CD4-positive, alpha-beta T cell treated with Interleukin-6 for 4 hours (primary cell): ENCODE measurements at places on chromosomes 5 and 9.

DNA sequence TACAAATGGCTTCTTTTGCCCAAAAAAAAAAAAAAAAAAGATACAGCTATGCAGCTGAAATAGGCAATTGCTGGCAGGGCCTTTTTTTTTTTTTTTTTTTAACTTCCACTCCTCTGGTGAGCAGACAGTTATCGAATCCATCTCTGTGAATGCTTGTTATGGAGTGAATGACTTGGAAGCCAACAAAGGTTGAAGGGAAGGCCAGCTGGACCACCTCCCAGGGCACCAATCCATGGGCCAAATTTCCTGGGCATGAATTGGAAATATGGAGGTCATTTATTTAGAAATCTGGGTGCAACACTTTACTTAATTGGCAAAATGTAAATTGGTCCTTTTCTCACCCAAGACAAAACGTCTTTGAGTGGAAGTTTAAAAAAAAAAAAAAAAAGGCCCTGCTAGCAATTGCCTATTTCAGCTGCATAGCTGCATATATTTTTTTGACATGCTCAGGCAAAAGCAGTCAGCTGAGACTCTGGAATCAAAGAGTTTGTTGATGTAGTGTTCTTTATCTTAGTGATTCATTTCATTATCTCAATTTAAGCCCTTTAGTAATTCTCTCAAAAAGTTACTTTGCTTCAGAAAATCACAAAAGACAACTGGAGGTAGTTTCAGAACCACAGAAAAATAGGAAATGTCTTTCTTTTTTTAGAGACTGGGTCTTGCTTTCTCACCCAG lies 392.2 kb upstream of the KLF4 start:
- DNase-seq, result no peak

- DNase-seq, result no peak
Measured at GRCh38 chr5:159338118-159338517, 7.8 kb upstream of the IL12B start.

GRCh38 chr9:16100537-16101091 lies 547.8 kb downstream of the CCDC171 start:
- no peak for DNase-seq

DNA sequence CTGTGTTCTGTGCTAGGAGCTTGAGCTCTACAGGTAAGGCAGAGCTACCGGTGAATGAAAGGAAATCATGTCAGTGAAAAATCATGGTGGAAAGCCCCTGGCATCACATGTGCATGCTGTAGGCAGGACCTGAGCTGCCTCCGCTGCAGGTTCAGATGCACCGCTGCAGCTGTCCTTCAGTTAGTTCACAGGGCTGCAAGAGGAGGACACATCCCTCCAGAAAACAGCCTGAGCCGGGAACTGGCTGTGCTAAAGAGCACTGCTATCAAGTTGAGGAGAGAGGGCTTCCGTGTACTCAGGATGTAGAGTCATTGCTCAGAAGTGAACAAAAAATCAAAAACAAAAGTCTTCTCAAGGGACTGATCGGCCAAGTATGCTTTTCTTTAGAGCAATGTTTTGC lies 138.6 kb downstream of the ERCC6L2 start:
- peak; percentile 66 for DNase-seq

DNA sequence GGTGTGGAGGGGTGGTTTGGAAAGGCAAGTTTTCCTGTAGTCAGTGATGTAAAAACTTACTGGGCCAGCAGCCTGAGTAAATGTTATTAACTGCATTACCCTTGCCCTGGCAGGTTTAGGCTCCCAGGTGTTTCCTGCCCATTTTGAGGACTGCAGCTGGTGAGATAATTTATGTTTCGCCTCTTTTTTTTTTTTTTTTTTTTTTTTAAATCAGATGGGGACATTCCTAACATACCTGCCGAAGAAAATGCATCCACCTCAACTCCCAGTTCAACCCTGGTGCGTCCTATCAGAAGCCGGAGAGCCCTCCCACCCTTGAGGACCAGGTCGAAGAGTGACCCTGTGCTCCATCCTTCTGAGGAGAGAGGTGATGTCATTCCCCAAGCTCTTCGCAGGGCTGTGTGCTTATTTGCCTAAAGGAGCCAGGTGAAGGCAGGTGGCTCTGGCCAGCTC lies 60.6 kb downstream of the ENTREP1 start:
- no peak for DNase-seq

GRCh38 chr5:54186108-54186507 lies 124.3 kb downstream of the ARL15 start:
- no peak for DNase-seq

DNA sequence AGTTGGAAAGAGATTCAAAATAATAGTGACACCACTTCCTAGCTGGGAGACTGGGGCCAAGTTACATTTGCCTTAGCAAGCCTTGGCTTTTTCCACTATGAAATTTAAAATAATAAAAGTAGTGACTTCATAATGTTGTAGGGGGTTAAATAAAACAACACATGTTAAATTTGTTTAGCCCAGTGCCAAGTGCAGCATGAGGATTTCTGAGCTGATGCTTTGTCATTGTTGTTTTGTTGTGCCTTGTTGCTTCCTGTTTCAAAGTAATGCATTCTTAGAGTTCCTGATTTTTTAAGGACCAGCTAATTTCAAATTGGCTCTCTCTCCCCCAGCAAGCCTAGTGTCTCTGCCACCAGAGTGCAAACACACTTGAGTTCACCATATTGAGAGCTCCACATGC lies 270.7 kb upstream of the PAPPA start:
- DNase-seq, result no peak

DNA sequence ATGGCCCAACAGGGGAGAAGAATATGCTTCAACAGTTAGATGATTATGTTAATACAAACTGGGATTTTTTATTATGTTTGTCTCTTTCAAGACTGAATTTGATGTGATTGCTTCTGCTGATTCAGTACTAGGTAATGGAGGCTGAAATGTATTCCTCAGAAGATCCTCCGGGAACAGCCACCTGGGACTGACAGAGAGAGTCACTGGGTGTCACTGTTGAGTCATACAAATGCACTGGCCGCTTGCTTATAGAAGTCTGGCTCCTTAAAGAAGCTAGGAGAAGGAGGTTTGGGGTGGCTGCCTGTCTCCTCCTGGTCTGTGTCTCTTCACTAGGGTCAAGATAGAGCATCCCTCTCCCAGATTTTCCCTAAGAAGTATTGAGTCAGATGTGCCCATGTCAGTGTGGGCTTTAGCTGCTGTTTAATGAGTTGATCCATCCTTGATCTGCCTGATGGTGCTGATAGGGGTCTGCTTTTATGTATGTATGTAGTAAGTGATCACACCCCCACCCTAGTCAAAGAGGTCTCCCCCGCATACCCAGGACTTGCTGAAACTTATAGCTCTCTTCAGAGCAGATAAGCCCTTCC lies 773.4 kb downstream of the BRINP1 start:
- no peak for DNase-seq

DNA sequence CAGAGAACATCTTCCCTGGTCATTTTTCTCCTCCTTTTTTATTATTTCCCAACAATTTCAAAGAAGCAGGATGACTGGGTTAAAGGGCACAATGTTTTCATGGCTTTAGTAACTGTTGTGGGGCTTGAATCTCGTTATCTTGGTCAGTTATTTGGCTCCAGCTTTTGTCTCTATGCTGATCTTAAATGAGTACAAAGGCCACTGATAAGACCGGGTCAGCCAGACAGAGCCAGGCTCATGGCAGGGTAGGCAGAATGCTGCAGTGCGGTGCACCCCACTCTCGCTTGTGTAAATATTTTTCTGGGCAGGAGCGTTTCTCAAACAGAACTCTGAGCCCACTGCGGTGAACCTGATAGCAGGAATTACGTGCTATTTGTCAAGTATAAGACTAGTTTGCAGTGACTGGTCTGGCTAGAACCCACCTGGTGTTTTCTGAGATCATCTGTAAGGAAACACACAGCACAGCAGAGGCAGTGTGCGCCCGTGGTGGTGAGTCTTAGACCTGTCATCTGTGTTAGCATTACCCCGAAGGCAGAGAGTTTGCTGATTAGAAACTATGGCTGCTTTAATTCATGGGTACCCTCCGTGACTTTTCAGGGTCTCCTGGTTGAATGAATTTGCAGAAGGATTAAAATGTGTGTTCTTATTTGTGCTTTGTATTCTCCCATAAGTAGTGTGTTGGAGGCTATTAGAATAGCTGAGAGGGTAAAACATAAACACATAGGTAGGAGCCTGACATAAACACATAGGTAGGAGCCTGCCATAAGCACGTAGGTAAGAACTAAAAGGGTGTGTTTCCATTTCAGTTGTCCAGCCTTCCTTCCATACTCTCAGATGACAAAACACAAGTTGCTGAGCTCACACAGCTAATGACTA lies 158.6 kb upstream of the DMRT1 start:
- DNase-seq, result no peak

GRCh38 chr5:74116266-74116665 lies 490.3 kb downstream of the ARHGEF28 start:
- DNase-seq, result no peak

DNA sequence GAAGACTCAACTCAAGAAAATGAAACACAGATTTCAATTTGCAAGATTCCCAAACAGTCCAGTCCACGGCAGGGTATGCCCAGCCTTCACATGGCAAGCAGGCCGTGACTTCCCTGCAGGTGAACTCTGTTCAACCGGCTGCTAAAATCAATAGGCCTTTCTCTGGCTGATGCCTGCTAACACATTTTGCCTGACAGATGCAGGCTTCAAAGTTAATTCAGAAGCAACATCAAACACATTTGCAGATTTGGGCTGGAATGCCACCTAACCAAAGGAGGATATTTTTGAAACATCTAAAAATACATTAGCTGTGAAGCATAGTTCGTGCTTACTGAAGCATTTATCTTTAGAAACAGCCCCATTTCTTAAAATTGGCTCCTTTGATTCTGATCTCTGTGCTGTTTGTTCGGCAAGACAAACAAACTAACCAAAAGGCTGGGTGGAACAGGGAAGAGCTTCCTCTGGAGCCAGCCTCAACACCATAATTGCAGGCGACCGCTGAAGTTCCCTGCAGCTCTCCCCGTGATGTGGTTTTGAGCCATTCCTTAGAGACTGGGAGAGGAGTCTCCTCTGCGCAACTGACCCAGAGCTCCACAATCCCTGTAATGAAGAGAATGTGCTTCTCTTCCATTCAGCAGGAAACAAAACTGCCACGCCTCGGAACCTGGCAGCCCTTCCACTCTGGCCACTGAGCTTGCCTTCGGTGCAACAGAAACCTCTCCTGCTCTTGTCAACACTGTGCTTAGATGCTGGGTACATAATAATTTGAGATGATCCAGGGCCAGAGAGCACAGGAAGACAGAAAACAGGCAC lies 126.5 kb downstream of the MYO10 start:
- no peak for DNase-seq

- no peak for DNase-seq
Measured at GRCh38 chr5:116702776-116703175, 128.2 kb upstream of the SEMA6A start.

DNA sequence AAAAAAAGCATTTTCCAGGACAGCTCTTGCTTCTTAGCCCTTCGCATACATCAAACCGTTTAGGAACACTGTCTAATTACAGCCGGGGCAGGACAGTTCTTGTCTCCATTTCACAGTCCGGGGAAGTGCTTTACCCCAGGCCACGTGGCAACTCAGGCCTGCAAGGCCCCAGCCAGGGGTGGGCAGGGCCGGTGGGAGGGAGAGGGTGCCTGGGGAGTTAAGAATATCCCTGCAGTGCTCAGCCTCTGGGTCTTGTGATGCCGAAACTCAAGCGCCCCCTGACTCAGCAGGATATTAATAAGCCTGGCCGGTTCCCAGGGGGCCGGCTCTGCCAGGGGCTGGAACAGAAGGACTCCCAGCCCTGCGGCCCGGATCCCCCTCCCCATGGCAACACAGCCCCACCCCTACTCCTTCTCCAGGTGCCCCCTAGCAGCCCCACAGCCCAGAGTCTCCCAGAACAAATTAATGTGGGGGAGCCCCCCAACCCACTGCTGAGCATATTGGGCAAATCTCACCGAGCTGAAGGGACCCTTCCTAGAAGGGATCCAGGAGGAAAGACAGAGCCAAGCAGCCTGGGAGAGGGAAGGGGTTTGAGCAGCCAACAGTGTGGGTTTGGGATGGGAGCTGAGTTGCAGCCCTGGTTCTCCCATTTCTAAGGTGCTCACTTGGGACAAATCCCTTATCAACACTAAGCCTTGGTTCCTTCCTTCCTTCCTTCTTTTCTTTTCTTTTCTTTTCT lies 45.3 kb downstream of the PLPP7 start:
- no peak for DNase-seq

DNA sequence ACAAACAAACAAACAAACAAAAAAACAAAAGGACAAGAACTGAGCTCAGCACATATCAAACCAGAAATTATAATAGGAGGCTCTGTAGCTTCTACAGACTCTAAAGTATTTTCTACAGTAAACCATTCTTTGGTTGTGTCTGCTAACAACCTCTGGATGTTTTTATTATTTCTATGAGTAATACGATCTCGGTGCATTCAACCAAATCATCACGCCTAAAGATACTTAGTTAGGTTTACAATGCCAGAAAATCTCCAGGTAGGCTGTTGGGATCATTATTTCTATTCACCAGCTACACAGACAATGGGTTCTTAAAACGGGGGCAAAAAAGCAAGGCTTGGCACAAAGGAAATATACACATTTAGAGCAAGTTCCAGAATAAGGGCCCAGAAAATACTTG lies 41.6 kb upstream of the ALDOB start:
- DNase-seq, result no peak

- no peak for DNase-seq
Measured at GRCh38 chr5:84086511-84086910, 298.2 kb downstream of the EDIL3 start.

GRCh38 chr5:92850886-92851285 lies 730.1 kb downstream of the NR2F1-AS1 start:
- DNase-seq, result no peak

- DNase-seq, result no peak
Measured at GRCh38 chr9:6188466-6188865, 27.1 kb upstream of the IL33 start.

DNA sequence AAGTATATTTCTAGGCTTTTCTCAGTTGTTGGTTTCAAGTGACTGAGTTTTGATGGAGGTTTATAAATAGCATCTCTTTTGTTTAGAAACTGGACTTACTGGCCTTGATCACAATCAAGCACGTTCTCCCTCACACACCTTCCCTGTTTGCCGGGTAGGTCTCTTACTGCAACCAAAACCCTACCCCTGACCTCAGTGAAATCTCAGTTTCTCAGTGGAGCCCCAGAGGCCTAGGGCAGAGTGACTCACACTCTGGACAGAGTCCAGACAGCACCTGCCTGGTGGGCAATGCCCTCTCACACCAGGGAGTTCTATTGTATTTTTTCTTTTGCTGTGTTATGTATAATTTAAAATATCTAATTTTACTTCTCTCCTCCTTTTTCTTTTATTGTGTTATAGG lies 48.4 kb upstream of the EPB41L4B start:
- DNase-seq, result no peak

DNA sequence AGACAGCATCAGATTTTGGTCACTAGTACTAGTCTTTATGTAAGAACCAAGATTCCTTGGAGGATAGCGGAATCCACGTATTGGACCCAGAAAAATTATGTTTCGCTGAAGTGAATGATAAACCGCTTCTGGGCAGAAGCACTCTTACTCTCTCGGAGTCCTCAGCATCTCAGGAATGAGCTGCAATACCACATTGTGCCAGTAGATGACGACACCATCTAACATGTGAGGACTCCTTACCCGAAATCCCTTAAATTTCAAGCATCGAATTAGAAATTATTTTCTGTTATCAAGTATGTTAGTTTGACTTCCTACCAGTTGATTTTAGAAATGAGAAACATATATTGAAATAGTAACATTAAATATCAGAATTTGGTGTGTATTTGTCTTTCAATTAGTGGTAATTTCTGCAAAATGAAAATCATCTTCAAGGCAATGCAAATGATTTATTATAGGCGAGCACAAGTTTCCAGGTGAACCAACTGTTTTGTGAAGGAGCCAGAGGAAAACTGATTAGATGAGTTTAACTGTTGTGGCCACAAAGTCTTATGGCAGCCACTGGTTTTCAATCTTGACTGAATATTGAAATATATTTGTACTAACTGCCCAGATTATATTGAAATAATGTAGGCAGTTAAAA lies 66.0 kb upstream of the CAMK4 start:
- peak; percentile 84 for DNase-seq
